ENCODE measurements at places on chromosomes 16 and 17. TPM values are rescaled to one million over a fixed set of nuclear protein-coding genes. Genes with fewer than 3 reads are reported as not detected.
A peak's percentile ranks its signal among the peaks of the same experiment; 100 is the strongest.

Gene RAB37
- total RNA-seq = 2.3 TPM

- DNase-seq = peak; percentile 26
Observed at GRCh38 chr16:66299349-66299748, 67.1 kb upstream of the CDH5 start.

GRCh38 chr16:71504901-71505300 lies 15.8 kb upstream of the ZNF19 start:
- DNase-seq = no peak

- peak; percentile 65 for DNase-seq
Observed at GRCh38 chr17:1229349-1229899, 40.8 kb upstream of the BHLHA9 start.

DNA sequence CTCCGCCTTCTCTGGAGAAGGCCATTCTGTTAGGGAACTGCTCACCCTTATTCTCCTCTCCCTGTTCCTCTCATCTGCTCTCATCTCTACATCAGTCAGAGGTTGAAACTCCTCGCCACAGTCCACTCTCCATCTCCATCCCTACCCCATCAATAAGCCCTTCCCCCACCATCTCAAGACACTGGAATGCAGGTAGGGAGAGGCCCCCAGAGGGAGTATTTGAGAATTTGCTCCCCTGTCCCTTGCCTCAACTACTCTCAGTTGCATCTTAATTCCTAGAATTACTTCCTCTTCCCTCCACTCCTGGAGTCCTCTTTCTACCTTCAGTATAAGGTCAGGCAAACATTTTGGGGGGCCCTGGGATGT lies 2.0 kb upstream of the AATF start:
- no peak for DNase-seq

- no peak for DNase-seq
Observed at GRCh38 chr17:70794738-70795137, 625.4 kb downstream of the KCNJ2 start.

All from ureter (tissue), 1 donor.